ENCODE measurements at places on chromosomes 7 and 10.

DNA sequence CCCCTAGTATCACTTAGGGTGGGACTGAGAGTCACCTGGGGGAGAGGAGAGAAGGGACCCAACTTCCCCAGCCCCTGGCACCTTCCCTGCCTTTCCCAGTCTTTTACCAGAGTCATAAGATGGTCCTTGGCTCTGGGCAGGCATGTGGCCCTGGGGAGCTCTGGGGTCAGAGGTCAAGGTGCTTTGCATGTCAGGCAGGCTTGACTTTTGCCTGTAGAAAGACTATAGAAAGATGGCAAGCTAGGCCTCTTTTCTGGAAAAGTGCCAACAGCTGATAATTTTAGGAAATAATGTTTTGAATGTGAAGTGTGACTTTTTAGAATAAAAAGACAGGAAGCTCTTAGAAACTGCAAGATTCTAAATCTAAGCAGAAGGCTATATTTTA, 67.5 kb downstream of the MKI67 start:
- DNase-seq = peak; percentile 11

DNA sequence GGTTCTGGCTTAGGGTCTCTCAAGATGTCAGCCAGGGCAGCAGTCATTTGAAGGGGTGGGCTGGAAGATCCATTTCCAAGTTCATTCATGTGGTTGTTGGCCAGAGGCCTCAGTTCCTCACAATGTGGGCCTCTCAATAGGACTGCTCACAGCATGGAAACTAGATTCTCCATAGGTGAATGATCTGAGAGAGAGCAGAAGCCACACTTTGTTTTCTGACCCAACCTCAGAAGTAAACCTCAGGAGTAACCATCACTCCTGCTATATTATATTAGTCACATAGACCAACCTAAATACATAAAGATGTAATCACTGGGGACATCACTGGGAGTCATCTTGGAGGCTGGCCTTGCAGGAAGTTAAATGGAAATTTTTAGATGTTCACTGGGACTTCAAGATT, 42.2 kb downstream of the GBF1 start:
- no peak for DNase-seq

DNA sequence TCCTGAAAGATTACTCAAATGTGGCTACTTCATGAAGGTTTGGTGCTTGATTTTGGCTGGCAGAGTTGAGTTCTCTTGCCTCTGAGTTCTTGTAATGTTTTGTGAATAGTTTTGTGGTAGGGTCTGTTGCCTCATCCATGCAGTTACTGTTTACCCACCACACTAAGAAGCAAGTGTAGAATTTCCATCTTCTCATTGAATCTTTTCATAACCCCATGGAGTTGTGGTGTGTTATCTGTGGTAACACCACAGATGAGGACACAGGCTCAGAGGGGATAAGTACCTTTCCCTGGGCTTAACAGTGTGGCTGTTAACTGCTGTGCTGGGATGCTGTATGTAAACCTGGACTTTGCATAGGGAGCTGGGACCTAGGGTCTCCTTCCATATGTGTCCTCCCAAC, 186.3 kb downstream of the CAMK1D start:
- DNase-seq = peak; percentile 69

- DNase-seq = peak; percentile 19
These were observed 3.2 kb downstream of the UBE2H start for GRCh38 chr7:129949292-129950133.

DNA sequence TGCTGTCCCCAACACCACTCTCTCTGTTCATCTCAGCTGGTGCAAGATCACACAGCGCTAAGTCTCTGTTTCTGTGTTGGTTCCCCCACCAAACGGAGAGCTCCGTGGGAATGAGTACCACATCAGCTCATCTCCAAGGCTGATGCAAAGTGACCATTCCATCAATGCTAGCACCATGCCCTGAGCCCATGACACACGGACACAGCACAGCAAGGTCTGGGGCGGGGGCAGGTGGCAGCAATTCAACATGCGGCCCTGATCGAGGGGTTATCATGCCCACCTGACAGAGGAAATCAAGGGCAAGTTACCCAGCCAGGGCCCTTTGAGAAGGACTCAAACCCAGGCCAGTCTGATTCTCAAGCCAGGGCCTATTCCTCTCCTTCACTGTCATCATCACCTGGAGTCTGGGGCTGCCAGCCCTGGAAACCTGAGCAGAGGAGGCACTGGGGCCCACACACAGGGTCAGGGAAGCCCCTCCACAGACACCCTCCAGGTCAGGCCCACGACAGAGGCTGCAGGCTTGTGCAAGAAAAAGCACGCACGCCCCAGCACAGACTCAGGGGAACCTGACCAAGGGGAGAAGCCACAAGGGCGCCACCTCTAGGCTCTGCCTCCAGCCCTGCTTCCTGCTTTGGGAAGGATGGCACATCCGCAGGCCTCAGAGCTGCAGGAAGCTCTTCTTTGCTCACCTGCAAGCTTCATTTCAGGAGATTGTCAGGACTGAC, 74.8 kb downstream of the GRID1 start:
- peak; percentile 6 for DNase-seq

DNA sequence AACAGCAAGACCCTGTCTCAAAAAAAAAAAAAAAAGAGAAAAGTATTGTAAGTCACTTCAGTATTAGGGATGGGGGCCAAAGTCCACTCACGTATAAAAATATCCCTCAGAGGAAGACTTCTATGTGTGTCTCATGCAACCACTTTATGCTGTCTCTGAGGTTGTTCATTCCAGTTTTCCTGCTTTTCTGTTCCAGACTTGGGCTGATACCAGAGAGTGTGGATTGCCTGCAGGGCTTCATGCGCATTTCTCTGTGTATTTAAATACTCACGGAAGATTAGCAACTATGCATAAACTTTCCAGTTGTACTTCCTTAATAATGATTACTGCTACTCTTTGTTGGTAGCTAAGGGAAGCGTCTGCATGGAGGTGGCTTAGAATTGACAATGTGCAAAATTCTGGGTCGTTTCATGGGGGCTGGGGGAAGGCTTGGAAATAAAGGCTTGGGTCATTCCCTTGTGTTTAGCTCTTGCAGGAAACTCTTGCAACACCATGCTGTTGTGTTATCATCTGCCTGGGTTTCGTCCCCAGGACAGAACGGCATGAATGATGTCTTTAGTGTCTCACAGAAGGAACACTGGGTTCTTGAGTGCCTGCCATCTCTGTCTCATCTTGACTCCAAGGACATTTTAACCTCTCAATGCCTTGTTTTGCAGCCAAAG, 54.1 kb downstream of the KIAA1217 start:
- no peak for DNase-seq

- no peak for DNase-seq
These were observed 7.3 kb downstream of the AKAP9 start for GRCh38 chr7:91947948-91948347.

All from hematopoietic multipotent progenitor cell treated with erythropoietin and hydrocortisone succinate and interleukin-3 and kit ligand, for 4 days (in vitro differentiated cells).